HCT116 (cell line): ENCODE measurements at places on chromosomes 12 and 14. TPM values are rescaled to one million over a fixed set of nuclear protein-coding genes. Genes with fewer than 3 reads are reported as not detected.

GARIN6 gene
- total RNA-seq: not detected

TMEM229B gene
- 0.71 TPM for total RNA-seq

ADAMTS20 gene
- total RNA-seq: not detected

SDR9C7 gene
- total RNA-seq: not detected

ASCL1 gene
- total RNA-seq: not detected

COCH gene
- total RNA-seq: 6.7 TPM

TAS2R31 gene
- 1.7 TPM for total RNA-seq

RBM19 gene
- 30.7 TPM for total RNA-seq

BDKRB1 gene
- total RNA-seq: not detected

CLEC4D gene
- not detected for total RNA-seq

C14orf39 gene
- total RNA-seq: not detected

VDR gene
- 9.5 TPM for total RNA-seq

FCF1 gene
- 69.0 TPM for total RNA-seq

AQP2 gene
- not detected for total RNA-seq

ALDH2 gene
- 32.9 TPM for total RNA-seq

ULK1 gene
- 34.2 TPM for total RNA-seq

RASSF9 gene
- total RNA-seq: not detected

ZFP36L1 gene
- total RNA-seq: 304 TPM

OLR1 gene
- 0.12 TPM for total RNA-seq

HNF1A gene
- total RNA-seq: not detected

SLC25A21 gene
- total RNA-seq: 3.5 TPM

TMEM179 gene
- not detected for total RNA-seq

CIROP gene
- total RNA-seq: not detected
